ENCODE measurements at places on chromosomes 2 and 18.

DNA sequence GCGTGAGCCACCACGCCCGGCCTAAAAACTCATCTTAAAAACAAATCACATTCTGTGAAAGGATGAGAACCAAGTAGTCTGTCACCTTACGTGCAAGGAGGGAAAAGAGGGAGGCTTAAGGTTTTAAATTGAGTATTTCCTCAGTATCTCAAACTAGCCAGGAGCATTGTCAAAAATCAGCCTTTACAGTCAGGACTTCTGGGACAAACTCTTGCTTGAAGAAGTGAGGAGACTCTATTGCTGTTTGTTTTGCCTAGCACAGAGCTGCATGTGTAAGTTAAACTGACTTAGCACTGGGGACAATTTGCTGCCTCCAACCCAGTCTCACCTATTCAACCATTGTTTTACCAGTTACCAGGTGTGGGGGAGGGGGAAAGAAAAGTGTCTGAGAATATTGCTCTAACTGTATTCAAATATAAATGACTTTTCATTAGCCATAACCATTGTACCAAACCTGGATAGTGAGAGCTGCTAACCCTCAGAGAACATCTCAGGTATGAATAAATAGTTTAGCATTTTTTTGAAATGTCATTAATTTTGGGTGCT, 3.6 kb downstream of the INO80D start:
- no peak for DNase-seq

DNA sequence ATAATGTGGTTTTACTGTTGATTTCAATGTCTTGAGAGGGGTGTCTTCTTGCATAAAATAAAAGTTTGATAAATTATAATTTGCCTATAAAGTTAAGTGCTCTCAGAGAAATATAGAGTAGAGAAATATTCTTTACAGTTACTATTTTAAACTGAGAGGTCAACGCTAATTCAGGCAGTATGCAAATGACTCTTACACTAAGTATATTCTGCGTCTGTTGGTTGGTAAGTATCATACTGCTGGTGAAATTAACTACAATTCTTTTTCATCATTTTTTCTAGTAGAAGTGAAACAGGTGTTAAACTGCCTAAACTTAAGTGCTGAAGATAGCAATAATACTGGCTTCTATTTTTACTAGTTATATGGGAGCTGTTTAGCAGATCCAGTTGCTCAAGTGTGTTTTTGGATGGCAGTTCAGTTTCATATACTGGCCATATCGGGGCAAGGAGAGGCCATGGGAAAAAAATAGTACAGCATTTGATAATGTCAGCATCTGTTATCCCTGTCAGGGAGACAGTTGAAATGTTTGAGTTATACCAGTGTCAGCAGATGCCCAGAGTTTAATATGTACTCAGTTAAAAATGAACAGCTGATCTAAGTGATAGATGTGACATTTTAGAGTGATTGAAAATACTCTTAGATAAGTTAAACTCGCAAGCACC, 86.2 kb downstream of the MIB1 start:
- no peak for DNase-seq

DNA sequence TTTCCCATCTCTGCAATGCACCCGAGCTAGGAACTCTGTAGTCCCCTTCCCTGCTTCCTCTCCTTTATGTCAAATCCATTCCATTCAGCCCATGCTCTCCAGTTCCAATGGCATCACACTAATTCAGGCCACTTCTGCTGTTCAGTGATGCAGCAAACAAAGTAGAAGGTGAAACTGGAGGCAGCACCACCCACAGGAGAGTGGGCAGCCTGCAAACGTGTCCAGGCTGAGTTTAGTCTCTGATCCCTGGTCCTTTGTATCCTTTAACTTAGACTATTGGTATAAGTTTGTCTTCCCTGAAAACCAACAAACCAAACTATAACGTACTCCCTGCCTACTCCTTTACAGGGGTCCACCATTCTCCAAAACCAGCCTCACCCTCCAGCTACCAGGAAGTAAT, 14.7 kb upstream of the KCTD1 start:
- DNase-seq: no peak

DNA sequence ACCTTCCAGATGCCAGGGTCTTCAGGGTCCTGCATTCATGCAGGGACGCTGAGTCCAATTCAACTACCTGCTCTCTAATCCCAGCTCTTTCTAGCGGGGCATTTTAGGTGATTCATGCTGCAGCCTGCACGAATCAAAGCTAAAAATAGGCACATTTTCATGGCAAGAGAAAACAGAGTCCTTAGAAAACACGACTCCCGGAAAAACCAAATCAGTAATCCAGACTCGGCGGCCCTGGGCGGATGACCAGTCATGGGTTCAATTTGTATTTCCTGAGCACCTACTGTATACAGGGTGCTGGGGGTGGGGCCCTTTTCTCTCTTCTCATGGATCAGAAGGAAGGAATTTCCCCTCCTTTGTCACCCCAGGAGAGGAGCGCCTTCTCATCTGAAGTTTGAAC, 64.4 kb downstream of the LONRF2 start:
- DNase-seq: peak; percentile 31

- DNase-seq: no peak
Observed at GRCh38 chr2:96773922-96774321, 13.2 kb downstream of the CNNM4 start.

DNA sequence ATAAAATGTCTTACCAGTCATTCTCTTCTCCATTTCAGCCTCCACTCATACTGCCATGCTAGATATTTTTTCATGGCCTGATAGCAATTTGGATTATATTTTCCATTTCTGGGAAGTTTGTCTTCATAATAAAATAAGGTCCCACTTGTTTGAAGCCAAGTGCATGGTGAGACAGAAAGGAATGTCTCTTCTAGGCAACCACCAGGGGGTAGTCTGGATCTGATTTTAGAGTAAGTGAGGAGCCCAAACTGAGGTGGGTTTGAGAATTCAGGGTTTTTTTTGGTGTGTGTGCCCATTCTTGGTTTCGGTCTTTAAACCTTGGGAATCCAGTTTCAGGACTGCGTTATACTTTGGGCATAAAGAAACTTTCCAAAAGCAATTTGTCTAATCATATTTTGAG, 315.5 kb downstream of the RPRM start:
- peak; percentile 32 for DNase-seq

- DNase-seq: no peak
Observed at GRCh38 chr2:216349366-216349765, 22.9 kb downstream of the MARCHF4 start.

DNA sequence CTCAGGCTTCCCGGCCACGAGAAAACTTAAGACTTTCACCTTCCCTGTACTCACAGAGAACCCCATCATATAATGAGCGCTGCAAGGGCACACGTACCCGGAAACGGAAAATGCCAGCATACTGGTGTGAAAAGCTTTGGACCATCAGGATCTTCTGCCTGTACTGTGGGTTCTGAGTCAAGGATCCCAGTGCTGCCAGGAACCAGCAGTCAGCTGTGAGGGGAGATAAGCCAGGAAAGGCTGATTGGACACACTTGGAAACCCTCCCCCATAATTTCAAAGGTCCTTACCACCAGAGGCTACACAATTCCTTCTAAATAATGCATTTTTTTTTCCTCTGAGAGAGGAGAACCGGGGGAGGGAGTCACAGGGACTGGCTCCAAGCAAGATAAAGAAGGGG, 31.4 kb downstream of the CAPN13 start:
- no peak for DNase-seq

DNA sequence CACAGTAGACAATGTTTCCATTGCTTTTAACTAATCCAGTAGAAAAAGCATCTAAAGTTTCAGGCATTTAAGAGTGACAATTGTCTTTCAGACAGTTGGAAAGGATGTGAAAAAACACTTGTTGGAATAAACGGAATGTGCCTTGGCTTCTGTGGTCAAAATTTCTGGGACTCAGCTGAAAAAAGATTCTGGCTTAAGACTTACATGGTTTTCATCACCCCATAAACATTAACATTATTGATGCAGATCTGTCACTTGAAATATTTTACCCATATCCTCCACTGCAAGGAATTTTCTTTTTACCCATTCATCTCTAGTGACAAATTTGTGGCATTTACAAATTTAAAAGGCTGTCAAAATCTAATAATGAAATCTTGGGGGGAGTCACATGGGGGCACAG, 166.0 kb downstream of the SRBD1 start:
- DNase-seq: no peak
